Stimulated activated CD4-positive, alpha-beta T cell treated with anti-CD3 and anti-CD28 coated beads, Interleukin-15, amount 100 ng/mL, for 1 hour (primary cell): ENCODE measurements at places on chromosomes 1 and 21.

DNA sequence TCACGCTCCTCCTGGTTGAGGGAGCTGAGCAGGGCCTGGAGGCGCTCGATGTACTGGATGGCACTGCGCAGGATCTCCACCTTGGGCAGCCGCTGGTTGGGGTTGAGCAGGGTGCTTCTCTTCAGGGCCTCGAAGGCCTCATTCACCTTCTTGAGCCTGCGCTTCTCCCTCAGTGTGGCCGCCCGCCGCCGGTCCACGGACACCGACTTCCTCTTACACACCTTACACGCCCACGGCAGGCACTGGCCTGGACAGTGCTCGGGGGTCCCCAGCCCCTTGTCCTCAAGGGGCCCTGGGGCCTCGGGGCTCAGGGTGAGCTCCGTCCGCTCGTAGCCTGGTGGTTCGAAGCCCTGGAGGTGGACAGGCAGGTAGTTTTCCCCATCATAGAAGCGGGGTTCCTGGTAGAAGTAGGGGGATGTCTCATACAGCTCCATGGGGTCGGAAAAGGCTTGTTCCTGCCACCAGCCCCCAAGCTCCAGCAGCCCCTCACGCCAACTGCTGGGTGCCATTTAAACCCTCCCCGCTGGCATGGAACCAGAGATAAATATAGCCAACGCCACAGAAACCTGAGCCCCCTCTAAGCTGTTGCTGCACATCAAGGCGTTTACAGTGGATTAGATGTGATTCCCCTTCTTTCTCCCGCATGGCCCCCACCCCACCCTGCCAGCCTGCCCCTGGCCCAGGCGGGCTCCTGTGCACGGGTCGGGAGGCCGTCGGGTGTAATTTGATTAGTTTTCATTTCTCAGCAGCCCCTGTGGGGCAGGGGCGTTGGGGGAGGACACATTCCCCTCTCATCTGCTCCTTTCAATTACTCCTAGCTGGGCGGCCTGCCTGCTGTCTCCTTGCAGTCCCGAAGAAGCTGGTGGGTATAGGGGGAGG is at the start of gene MYOG:
MYOG (minus strand) TSS at position 485 of the 879 bp plus-strand sequence; CDS start at position 434, 51 bp downstream.
- DNase-seq: no peak

GRCh38 chr1:7000720-7001119 is 215.5 kb downstream of the CAMTA1 start:
- no peak for DNase-seq

GRCh38 chr1:197435224-197435623 is 167.2 kb downstream of the CRB1 start:
- DNase-seq: no peak

DNA sequence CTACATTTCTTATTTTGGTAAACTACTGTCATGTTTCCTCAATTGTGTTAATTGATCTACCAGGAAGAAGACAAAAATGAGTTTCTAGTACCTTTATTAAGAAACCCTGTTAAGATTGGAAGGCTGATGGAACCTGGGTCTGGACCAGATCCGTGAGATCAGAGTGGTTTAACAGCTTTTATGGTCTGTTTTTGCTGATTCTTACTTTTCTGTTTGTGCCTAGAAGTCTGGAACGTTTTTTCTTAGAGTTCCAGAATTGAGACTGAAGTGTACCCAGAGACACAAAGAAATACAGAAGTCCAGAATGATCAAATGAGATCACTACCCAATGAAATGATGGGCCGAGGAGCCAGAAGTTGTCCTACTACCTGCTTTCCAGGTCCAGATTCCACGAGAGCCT is 22.5 kb upstream of the CDC42 start:
- DNase-seq: no peak

- DNase-seq: no peak
Observed at GRCh38 chr1:201511941-201512539, 5.1 kb upstream of the CSRP1 start.
